ENCODE measurements at places on chromosomes 2 and 18. TPM values are rescaled to one million over a fixed set of nuclear protein-coding genes. Genes with fewer than 3 reads are reported as not detected.

Gene RAB12
- 117 TPM for total RNA-seq

Gene LRRTM1
- total RNA-seq, result not detected

Gene ARMC9
- 27.4 TPM for total RNA-seq

Gene C1GALT1C1L
- total RNA-seq, result not detected

Gene TMEM163
- total RNA-seq, result 1.9 TPM

Gene ANO7
- 1.7 TPM for total RNA-seq

Gene TRABD2A
- 5.1 TPM for total RNA-seq

Gene AGXT
- total RNA-seq, result not detected

Gene LHCGR
- not detected for total RNA-seq

Gene ADCYAP1
- total RNA-seq, result not detected

Gene CYP20A1
- 43.1 TPM for total RNA-seq

Gene MATN3
- 3.5 TPM for total RNA-seq

Gene FNDC4
- total RNA-seq, result 17.3 TPM

Gene RFTN2
- total RNA-seq, result 6.5 TPM

Gene UPP2
- total RNA-seq, result not detected

Gene OR6B2
- not detected for total RNA-seq

Gene KIAA2012
- total RNA-seq, result not detected

Gene LIMS4
- 11.6 TPM for total RNA-seq

Gene HNMT
- total RNA-seq, result 15.7 TPM

Gene NETO1
- not detected for total RNA-seq

Gene KIAA1328
- total RNA-seq, result 11.7 TPM

Gene MYOM1
- total RNA-seq, result under 0.01 TPM

Gene SPC25
- total RNA-seq, result 16.4 TPM

Gene FOXI3
- not detected for total RNA-seq

Gene GLI2
- total RNA-seq, result 0.13 TPM

Gene SLC4A5
- total RNA-seq, result 0.80 TPM

Gene SKOR2
- total RNA-seq, result not detected

Gene PRKAG3
- total RNA-seq, result not detected

Gene NEB
- 1.3 TPM for total RNA-seq

Gene DSC2
- total RNA-seq, result 0.14 TPM

Gene PDE11A
- total RNA-seq, result 0.27 TPM

Gene MXD1
- 7.2 TPM for total RNA-seq

Gene MSTN
- total RNA-seq, result 0.07 TPM

Gene FBLN7
- 5.2 TPM for total RNA-seq

Gene SLC1A4
- 5.1 TPM for total RNA-seq

Gene CNRIP1
- 67.6 TPM for total RNA-seq

Gene ATP6V1C2
- not detected for total RNA-seq

Gene WDR12
- 59.3 TPM for total RNA-seq

Gene ABCG8
- total RNA-seq, result not detected

Gene IL1R2
- not detected for total RNA-seq

Gene SCYGR4
- total RNA-seq, result not detected

Gene TTN
- 3.2 TPM for total RNA-seq

Gene CDH19
- not detected for total RNA-seq
